Stimulated activated naive CD8-positive, alpha-beta T cell treated with anti-CD3 and anti-CD28 coated beads, Interleukin-15, amount 100 ng/mL, for 72 hours (primary cell): ENCODE measurements at places on chromosomes 16 and 17.

GRCh38 chr16:82641336-82641984 is 14.7 kb downstream of the CDH13 start:
- DNase-seq, result no peak

DNA sequence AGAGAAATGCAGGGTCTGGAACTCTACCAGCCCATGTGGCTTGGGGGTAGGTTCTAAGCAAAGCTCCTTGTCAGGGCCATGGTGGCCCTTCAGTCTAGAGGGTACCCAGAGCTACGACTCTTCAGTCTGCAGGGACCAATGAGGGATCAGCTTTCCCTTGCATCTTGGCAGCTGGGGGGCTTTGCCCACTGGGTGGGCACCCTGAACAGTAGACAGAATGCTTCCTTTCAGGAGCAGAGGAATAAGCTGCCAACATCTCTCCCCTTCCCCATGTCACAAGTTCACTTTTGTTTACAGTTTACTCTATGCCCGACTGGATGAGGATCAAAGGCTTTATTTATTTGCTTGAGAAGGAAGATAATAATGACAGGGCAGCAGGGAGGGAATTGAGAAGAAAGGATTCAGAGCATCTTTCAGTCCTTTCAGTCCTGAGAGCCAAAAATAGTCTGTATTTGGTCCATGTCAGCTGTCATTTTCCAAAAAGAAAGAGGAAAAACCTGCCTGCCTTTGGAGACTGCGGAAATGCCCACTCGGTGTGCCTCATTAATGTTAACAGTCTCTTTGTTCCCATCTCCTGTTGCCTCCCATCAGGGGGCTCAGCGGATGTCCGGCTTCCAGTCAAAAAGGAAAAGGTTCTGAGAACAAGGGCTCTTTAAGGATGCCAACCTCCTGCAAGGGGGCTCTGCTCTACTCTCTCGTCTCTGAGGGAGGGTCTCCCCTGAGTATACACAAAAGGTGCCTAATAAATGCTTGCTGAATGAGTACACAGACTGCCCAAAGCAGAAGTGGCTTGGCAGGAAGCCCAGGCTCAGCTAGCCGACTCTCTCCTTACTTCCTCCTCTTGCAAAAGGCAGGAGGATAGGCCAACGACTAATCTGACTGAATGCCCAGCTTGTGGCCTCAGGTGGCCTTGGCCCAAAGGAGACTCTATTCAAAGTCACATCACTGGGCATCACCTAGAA is 17.1 kb downstream of the TRAF4 start:
- no peak for DNase-seq

DNA sequence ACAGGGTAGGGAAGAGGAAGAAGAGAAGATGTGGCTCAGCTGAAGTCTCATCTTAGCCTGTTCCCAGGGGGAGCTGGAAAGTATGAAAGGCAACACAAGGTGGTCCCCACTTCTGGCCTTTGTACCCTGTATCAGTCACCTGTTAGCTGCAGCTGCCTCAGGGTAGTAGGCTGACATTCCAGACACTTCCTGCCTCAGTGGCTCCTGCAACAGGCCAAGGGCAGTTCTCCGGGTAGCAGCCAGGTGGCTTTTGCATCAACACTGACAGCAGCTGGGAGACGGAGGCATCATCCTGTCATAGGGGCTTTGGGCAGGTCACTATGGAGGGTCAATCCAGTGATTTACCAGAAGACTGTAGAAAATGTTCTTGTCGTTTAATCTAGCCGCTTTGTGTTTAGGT is 124.0 kb downstream of the RGS9 start:
- DNase-seq, result no peak

DNA sequence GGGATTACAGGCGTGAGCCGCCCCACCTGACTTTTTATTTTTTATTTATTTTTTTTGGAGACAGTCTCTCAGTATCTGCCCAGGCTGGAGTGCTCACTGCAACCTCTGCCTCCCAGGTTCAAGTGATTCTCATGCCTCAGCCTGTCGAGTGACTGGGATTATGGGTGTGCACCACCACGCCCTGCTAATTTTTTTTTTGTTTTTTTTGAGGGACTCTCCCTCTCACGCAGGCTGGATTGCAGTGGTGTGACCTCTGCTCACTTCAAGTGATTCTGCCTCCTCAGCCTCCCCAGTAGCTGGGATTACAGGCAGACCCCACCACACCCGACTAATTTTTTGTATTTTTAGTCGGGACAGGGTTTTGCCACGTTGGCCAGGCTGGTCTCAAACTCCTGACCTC is 7.7 kb downstream of the ZNF207 start:
- DNase-seq, result no peak

- DNase-seq, result no peak
Measured at GRCh38 chr16:24745391-24745790, 15.9 kb downstream of the TNRC6A start.

DNA sequence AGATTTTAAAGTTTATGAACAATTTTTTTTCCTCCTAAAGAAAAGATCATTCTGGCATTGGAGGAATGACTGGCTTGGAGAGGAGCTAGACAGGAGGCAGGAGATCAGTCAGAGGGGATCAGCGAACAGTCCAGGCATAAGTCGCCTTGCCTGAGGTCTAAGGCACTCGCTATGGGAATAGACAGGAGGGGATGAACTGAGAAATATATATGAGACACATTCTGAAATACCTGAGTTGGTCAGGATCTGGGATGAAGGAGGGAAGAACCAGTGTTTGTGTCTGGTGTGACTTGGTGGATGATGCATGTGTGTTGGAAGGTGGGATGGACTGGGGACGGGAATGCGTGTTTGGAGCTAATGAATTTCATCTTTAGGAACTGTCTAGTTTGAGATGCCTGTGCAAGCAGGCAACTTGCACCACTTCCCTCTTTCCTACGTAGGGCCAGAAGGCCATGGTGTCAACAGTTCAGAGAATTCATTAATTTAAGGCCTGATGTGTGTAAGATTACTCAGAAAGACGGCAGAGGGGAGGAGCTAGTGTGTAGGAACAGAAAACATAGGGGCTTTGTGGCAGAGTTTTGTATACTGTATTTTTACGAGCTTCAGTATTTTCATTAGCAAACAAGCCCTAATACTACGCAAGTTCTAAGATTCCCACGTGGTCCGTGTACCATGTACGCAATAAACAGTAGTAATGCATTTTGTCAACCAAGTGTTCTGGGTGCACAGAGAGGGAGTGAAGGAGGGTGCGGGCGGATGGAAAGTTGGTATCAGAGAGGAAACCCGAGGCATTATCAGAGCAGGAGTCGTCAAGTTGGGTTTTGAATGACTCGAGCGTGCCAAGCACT is 825 bp downstream of the HEATR6 start:
- no peak for DNase-seq
